ENCODE measurements at places on chromosomes 7 and 10.

- DNase-seq, result no peak
Observed at GRCh38 chr7:87413029-87413428, 62.5 kb downstream of the ABCB4 start.

- DNase-seq, result no peak
Observed at GRCh38 chr10:101233863-101234262, 4.6 kb upstream of the LBX1 start.

GRCh38 chr10:7756360-7756992 is 31.3 kb downstream of the KIN start:
- DNase-seq, result no peak

DNA sequence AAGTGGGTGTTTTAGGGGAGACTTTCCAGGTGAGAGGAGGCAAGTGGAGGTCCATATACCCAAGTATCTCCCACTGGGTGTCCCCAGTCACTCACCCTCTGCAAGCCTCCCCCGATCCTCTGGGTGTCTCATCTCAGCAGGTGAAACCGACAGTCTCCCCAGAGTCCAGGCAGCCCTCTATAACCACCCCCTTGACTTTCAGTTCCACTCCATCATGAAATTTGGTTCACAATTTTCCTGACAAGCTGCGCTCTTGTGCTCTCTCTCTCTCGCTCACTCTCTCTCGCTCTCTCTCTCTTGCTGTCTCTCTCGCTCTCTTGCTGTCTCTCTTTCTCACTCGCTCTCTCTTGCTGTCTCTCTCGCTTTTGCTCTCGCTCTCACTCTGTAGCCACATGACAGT is 8.1 kb upstream of the RABGEF1 start:
- no peak for DNase-seq

- DNase-seq, result no peak
Observed at GRCh38 chr10:10092581-10092980, 925.1 kb upstream of the CELF2 start.

DNA sequence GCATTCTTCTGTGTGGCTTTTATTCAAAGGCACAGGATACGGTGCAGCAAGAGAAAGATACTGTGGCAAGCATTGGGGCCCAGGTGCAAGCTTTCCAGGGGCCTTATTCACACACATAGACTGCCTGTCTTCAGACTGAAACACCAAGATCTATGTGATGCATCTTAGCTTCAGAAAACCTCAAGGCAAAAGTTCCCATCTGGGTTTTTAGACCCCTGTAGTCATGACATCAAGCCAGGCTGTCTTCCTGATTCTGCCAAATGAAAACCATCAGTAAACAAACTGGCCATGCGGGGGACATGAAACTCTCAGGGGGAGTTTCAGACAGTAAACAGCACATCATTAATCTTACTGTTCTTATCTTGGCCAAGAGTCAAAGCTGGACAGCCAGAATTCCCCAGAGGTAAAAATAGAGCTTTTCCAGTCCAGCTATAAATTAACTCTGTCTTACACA is 9.8 kb downstream of the AGBL3 start:
- DNase-seq, result no peak

- DNase-seq, result no peak
Observed at GRCh38 chr10:118666350-118666749, 70.9 kb upstream of the PRLHR start.

- no peak for DNase-seq
Observed at GRCh38 chr10:96651998-96652431, 65.2 kb upstream of the TM9SF3 start.

- no peak for DNase-seq
Observed at GRCh38 chr10:20936396-20936795, 39.3 kb upstream of the NEBL start.

DNA sequence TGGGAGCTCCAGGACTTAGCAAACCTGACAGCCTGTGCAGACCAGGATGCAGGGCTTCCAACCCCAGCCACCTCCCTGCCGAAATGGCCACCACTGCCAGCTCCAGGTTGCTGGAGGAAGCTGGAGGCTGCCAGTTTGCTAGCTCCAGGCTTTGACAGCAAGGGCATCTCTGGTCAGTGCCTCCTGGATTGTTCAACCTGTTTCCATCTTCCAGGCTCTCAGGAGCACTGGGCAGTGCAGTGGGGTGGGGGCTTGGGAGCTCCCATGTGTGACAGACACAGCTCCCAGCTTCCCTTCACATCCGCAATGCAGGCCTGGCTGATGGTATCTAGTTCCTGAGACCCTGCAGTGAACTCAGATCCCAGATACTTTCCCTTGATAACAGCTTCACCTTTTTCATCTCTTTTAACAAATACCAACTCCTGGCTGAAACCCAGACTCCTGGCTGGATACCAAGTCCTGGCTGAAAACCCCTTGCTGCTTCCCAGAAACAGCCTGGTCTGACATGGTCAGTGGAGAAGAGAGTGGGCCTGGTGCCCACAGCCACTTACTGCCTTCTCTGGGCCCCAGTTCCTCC is 20.8 kb upstream of the RET start:
- DNase-seq, result no peak

GRCh38 chr7:36117203-36117840 is 35.7 kb upstream of the EEPD1 start:
- DNase-seq, result no peak

DNA sequence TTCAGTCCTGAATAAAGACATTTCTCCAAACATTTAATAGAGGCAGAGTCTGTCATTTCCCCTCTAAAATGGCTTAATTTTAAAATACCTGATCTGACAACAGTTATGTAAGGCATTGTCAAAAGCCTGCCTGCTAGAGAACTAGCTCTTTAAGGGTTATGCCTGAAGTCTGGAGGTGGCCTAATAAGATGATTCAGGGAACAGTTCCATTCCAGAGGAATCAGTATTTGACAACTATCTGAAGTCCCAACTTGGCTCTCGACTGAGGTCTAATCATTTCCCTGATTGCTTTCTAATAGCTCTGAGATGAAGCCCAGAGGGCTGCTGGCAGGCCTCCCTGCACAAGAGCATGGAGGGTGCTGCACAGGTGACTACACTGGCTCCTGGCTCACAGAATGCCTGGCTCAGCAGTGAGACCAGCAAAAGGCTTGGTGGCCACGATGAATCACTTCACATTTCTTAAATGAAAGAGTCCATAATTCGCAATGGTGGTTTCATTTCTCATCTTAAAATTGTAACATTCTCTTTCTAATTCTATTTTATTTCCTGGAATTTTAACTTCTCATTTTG is 509.6 kb upstream of the POM121L12 start:
- no peak for DNase-seq

GRCh38 chr10:44684661-44685060 is 226.5 kb upstream of the TMEM72 start:
- DNase-seq, result no peak

DNA sequence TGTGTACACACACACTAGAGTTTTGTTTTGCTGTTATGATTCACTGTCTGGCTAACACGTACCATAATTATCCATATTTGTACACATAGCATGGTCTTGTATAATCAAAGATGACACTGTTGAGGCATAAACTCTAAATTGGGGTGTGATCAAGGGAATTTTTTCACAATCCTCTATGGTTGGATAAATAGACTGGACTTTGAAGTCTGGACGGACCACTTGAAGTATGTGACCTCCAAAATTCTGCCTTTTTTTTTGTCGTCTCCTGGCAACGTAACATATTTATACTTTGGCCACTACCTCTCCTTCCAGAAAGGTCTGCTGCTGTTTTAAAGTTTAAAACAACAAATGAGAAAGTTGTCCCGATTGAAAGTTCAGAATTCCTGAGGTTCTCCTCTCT is 193.4 kb downstream of the CACNB2 start:
- DNase-seq, result no peak

GRCh38 chr10:71739358-71739900 is 19.9 kb upstream of the C10orf105 start:
- DNase-seq, result no peak

DNA sequence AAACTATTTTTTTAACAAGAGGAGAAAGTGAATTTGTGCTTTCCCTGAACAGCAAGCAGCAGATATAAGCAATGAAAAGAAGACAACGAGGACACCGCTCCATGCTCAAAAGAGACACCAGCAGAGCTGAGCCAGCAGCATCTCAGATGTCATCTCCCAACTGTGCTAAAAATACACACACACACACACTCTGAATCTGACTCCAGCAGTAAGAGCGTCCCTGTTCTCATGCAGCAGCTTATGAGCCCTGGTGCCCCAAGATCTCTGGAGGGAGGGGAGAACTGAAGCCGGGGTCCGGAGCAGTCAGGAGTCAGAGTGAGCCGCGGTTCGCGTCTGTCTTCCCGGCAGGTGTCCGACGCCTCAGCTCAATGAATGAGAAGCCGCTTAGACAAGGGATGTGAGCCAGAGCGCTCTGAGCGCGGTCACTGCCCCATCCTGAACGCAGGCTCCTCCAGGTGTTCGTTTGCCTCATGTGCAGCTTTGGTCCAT is 49.2 kb downstream of the SVIL start:
- DNase-seq, result no peak

- no peak for DNase-seq
Observed at GRCh38 chr10:55374060-55374459, 573.0 kb upstream of the PCDH15 start.

DNA sequence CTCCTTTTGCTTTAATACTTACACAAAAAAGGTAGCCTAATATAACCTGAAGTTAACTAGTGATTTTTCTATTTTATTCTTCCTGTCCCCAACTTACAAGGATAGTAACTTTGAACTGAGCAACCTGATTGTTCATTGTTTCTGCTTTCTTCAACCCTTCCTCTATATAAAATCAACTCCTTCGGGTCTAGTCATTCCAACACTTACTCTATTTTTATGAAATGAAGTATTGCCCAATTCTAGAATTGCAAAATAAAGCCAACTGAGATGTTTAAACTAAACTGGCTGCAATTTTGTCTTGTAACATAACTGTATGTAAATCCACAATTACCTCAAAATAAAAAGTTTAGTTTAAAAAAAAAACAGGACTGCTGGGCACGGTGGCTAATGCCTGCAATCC is 20.3 kb upstream of the DNA2 start:
- no peak for DNase-seq

DNA sequence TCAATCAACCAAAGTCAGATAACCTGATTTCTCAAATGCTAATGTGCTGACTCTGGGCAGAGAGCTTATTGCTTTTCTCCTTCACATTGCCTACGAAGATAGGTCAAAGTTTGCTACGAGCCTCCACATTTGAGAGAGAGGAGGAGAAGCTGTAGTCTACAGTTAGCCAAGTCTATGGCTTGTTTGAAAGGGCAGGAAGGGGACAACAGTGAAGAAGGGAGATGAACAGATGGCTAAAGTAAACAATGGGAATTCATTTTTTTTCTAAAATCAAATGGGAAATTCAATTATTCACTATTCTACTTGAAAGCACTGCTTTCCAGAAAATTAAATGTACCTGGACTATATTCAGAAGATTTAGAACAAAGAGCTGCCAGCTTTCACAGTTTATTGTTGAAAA is 126.7 kb upstream of the C1QL3 start:
- DNase-seq, result no peak

- DNase-seq, result no peak
Observed at GRCh38 chr7:4657640-4658417, 24.3 kb upstream of the FOXK1 start.

- no peak for DNase-seq
Observed at GRCh38 chr7:155901176-155901575, 88.9 kb upstream of the SHH start.

GRCh38 chr7:131861620-131862346 is 305.4 kb upstream of the PODXL start:
- DNase-seq, result no peak

DNA sequence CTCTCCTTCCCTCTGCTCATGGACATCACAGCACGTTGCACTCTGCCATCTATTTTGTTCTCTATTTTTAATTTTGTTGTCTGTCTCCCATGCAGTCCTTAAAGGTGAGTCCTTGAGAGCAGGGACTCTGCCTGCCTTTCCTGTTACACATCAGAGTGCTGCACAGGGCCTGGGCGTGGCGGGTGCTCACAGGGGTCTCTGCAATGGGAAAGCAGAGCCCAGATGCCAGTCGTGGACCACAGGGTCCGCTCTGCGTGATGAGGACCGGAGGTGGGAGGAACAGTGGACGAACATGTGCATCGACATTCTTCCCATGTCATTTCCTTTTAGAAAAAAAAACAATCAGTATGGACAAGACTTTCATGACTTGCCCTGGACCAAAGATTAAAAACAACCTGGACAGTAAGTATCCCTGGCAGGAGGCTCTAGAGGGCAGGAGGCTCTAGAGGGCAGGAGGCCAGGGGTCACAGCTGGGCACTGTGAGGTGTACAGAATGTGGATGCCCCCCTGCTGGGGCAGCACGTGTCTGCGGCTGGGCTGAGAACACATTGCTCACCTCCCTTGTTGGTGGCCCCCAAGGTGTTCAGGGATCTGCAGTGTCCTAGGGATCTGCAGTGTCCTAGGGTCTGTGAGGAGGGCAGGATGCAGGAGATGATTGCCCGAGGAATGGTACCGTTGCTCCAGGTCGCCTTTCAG is 29.6 kb upstream of the ZNF488 start:
- DNase-seq, result no peak

GRCh38 chr10:31318382-31318853 is 598 bp upstream of the ZEB1 start:
- DNase-seq, result peak; percentile 50

DNA sequence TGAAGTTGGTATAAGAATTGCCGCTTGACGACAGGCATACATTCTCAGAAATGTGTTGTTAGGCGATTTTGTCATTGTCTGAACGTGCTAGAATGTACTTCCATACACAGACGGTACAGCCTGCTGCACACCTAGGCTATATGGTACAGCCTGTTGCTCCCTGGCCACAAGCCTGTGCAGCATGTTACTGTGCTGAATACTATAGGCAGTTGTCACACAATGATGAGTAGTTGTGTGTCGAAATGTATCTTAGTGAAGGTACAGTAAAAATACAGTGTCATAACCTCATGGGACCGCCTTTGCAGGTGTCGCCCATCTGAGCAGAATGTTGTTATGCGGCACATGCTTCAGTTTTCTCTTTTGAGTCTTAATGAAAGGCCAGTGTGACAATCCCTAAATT is 66.5 kb downstream of the SHH start:
- DNase-seq, result no peak

DNA sequence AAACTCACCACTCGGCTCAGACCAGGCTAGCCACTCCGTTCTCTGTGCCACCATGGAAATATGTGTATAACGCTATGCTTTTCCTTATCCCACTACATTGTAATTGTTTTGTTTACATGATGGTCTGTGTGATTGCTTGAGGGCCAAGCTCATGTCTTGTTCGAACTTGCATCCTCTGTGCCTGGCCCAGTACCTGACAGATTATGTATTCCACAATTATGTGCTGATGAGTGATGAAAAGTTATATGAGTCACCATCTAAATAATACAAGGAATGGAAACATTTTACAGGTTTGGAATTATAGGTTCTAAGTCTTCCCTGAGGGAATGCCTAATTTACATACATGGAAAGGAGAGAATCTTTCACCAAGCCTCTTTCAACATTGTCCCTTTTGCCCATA is 137.4 kb downstream of the C7orf25 start:
- no peak for DNase-seq

- no peak for DNase-seq
Observed at GRCh38 chr7:14582010-14582409, 320.5 kb downstream of the DGKB start.

- no peak for DNase-seq
Observed at GRCh38 chr7:33933611-33934281, 28.4 kb downstream of the BMPER start.

- no peak for DNase-seq
Observed at GRCh38 chr7:37405603-37406122, 43.0 kb downstream of the ELMO1 start.

- no peak for DNase-seq
Observed at GRCh38 chr10:133335246-133336117, 1.2 kb downstream of the CALY start.

GRCh38 chr10:88074971-88075370 is 211.5 kb downstream of the PTEN start:
- DNase-seq, result no peak

GRCh38 chr7:23012186-23012585 is 1.7 kb downstream of the HYCC1 start:
- DNase-seq, result no peak

- DNase-seq, result no peak
Observed at GRCh38 chr7:93055543-93056107, 62.2 kb downstream of the SAMD9 start.
